ENCODE measurements at places on chromosomes 4 and X. TPM values are rescaled to one million over a fixed set of nuclear protein-coding genes. Genes with fewer than 3 reads are reported as not detected.

SHISA3 gene
- not detected for total RNA-seq

AFF2 gene
- total RNA-seq, result not detected

FGA gene
- total RNA-seq, result not detected

TMEM156 gene
- total RNA-seq, result under 0.01 TPM

C4orf54 gene
- total RNA-seq, result not detected

TLL1 gene
- total RNA-seq, result 19.0 TPM

DDX53 gene
- total RNA-seq, result under 0.01 TPM

TCP11X2 gene
- not detected for total RNA-seq

GLUD2 gene
- 1.9 TPM for total RNA-seq

CHRNA9 gene
- total RNA-seq, result under 0.01 TPM

TLR10 gene
- not detected for total RNA-seq

F8 gene
- 2.2 TPM for total RNA-seq

MND1 gene
- 4.3 TPM for total RNA-seq

IL3RA gene
- not detected for total RNA-seq

BMP3 gene
- not detected for total RNA-seq

DNAAF6 gene
- not detected for total RNA-seq

PCDH19 gene
- 0.32 TPM for total RNA-seq

PIM2 gene
- 12.5 TPM for total RNA-seq

MAGEA9B gene
- total RNA-seq, result under 0.01 TPM

IL1RAPL2 gene
- total RNA-seq, result 0.32 TPM

S100P gene
- not detected for total RNA-seq

CT45A5 gene
- total RNA-seq, result not detected

COQ2 gene
- total RNA-seq, result 18.1 TPM

DKK2 gene
- under 0.01 TPM for total RNA-seq

GAK gene
- 44.0 TPM for total RNA-seq

REELD1 gene
- not detected for total RNA-seq

PAGE5 gene
- not detected for total RNA-seq

PSAPL1 gene
- not detected for total RNA-seq

HERC5 gene
- total RNA-seq, result 0.86 TPM

USP38 gene
- 27.4 TPM for total RNA-seq

GLOD5 gene
- total RNA-seq, result not detected

EVC2 gene
- total RNA-seq, result 11.9 TPM

TRMT2B gene
- 13.4 TPM for total RNA-seq

SASH3 gene
- total RNA-seq, result not detected

PLP1 gene
- total RNA-seq, result under 0.01 TPM

ABCG2 gene
- 2.2 TPM for total RNA-seq

LRCH2 gene
- 5.8 TPM for total RNA-seq

PCDH18 gene
- total RNA-seq, result 181 TPM

DCX gene
- total RNA-seq, result not detected

RBMX2 gene
- 17.3 TPM for total RNA-seq

TASL gene
- not detected for total RNA-seq

ASB11 gene
- not detected for total RNA-seq

ZFYVE28 gene
- total RNA-seq, result 3.2 TPM

WNK3 gene
- total RNA-seq, result 0.64 TPM

NXF2B gene
- not detected for total RNA-seq

Data from fibroblast of villous mesenchyme (primary cell).